HL-60 (cell line): ENCODE measurements at places on chromosomes 1 and 21.

- no peak for DNase-seq
Observed at GRCh38 chr1:24900985-24901781, 28.9 kb downstream of the RUNX3 start.

DNA sequence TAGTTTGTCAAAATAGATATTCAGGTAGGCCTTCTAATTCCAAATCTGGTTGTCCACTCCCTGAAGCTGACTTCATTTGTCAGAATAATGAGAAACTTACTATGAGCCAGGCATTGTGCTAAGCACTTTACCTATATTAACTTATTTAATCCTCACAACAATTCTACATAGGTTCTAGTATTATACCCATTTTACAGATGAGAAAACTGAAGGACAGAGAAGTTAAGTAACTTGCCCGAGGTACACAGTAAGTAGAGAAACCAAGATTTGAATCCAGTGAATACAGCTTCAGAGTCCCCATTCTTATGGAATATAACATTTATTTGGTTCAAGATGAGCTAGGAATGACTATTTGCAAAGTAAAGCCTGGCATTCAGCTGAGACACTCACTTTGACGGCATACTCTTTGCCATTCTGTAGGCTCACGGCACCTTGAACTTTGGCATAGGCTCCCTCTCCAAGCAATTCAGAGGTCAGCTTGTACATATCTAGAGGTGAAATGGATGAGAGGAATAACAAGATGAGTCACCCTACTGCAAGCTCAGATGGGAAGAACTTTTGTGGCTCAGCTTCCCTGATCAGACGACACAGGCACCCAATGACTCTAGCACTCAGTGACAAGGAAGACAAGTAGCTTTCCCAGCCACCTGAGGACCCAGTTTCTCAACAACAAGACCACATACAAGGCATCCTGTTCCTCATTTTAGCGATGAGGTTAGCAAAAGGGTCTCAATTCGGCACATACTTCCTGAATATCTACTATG lies 23.7 kb downstream of the MKNK1 start:
- DNase-seq, result peak; percentile 90

DNA sequence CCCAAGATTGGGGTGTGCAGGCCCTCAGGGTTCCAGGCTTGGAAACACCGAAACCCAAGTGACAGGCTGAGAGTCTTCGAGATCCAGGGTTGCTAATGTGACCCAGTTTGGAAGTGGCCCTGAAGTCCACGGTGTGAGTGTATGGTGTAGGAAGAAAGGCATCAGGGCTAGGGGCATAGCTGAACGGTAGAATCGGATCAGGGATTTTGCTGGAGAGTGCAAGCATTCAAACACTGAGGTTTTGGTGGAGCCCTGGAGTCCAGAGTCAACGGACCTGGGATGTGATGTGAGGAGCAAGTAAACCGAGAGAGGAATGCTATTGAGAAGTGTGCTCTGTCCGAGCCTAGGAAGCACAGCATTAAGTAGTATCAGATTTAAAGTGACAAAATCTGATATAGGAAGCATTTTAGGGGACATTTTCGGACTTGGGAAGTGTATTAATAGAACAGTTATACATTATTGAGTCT lies 958 bp downstream of the NFYC start:
- no peak for DNase-seq

- DNase-seq, result no peak
Observed at GRCh38 chr1:147516157-147516917, 25.0 kb upstream of the BCL9 start.

GRCh38 chr1:1435106-1435903 lies at the start of gene VWA1:
TSS of gene VWA1 (plus strand) at chr1:1435690. CDS start at chr1:1435749, 59 bp downstream.
- DNase-seq, result peak; percentile 14

DNA sequence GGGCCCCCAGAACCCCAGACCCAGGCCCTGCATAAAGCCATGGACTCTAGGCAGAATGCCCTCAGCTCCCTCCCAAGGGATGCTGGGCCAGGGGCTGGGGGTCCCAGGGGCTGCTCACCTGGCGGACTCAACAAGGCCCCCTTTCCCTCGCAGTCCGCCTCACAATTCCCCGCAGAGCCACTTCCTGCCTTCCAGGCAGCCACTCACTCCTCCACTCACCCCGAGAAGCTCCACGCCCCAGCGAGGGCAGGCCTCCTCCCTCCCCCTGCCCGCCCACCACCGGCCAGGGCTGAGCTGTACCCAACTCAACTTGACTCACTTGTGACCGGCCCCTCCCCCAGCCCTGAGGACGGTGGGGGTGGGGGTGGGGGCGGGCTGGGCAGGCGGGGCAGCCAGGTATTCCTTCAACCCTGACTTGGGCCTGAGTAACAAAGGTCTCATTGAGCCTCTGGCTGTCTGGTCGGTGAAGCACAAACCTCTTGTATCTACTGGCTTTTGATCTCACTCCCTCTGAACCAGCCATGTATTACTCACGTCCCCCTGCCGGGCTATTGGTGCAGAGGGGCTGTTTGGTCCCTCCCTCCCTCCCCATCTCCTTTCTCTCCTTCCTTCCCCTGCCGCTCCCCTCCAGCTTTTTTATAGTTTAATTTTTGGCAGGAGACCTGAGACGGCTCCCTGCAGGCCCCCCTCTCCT lies 5.9 kb downstream of the BLACAT1 start:
- DNase-seq, result no peak

GRCh38 chr1:6832531-6833188 lies 47.4 kb downstream of the CAMTA1 start:
- no peak for DNase-seq

GRCh38 chr1:99674115-99675064 lies 28.5 kb downstream of the PALMD start:
- no peak for DNase-seq

GRCh38 chr1:213060836-213061235 lies 9.8 kb downstream of the RPS6KC1 start:
- DNase-seq, result no peak

DNA sequence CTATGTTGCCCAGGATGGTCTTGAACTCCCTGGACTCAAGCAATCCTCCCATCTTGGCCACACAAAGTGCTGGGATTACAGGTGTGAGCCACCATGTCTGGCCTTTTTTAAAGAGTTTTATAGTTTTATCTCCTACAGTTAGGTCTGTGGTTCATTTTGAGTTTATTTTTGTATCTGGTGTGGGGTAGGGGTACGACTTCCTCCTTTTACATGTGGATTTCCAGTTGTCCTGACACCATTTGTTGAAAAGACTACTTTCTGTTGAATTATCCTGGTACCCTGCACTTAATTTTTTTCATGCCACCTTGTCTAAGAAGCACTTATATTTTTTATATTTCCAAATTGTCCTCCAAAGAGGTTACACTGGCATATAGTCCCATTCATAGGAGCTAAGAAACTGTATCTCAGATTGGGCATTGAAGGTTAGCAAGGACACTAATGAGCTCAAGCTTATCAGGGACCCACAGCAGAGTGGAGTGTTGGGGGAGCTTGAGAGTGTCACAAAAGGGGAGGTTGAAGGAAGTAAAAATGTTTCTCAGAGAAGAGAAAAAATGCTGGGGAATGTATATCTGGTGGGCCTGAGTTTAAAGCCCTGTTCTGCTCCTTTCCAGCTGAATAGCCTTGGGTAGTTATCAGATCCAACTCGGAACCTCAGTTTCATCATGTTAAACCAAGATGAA lies 23.4 kb upstream of the MEF2D start:
- DNase-seq, result no peak

- no peak for DNase-seq
Observed at GRCh38 chr1:153178922-153179321, 24.3 kb upstream of the LELP1 start.

- no peak for DNase-seq
Observed at GRCh38 chr1:226903819-226904716, 33.7 kb downstream of the PSEN2 start.

GRCh38 chr1:186483561-186483960 lies 22.6 kb upstream of the PDC start:
- DNase-seq, result no peak

- DNase-seq, result no peak
Observed at GRCh38 chr21:32641710-32642698, 29.8 kb upstream of the CFAP298 start.

DNA sequence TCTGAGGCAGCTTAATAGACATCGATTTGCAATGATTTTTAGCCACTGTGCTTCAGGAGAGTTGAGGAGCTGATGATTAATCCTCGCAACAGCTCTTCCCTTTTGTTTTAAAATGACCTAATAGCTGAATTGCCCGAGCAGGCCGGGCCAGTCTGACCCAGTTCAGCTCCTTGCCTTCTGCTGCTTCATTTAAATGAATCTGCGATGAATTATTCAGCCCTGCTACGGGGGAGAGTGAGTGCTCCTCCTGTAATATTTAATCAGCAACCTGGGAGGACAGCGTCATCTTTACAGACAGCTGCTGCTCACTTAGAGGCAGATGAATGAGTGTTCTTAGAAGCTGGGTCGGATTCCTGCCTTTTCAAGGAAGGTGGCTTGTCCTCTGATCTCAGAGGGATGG lies 325.1 kb downstream of the CAMTA1 start:
- DNase-seq, result no peak

GRCh38 chr1:94817712-94818111 lies 2.4 kb upstream of the SLC44A3 start:
- DNase-seq, result no peak

DNA sequence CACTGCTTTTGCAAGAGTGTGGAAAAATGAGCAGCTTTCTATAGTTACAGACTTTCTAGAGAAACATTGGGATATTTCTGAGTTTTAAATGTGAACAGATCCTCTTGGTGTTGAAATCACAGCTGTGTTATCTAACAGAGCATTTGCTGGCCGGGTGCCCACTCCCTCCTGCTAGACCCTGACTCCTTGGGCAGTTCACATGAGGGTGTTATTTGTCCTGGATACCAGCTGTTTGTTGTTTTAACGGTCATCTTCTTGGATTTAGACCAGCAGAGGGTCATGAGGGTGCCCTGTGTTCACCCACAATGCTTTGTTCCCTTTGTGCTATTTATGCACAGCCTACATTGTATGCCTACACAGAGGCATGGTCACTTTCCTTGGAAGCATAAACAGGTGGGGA lies 67.1 kb downstream of the CENPF start:
- no peak for DNase-seq

GRCh38 chr1:61270107-61270506 lies 187.7 kb downstream of the NFIA start:
- no peak for DNase-seq

GRCh38 chr1:101253976-101254674 lies 17.3 kb downstream of the S1PR1 start:
- DNase-seq, result no peak

DNA sequence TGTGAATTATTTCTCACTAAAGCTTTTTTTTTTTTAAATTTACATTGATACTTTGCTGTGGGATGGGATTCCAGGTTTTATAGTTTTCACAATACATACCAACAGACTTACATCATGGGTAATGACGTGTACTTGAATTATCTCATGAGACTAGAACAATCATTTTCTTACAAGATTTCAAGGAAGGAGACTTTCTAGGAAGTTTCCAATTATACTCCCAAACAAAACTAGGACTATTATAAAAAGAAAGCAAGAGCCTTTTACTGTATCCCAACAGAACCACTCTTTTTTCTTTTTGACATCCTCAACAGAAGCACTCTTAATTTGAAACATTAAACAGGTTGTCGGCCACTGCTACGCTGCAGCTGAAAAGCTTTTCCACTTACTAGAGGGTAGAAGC lies 48.7 kb downstream of the TESK2 start:
- no peak for DNase-seq

DNA sequence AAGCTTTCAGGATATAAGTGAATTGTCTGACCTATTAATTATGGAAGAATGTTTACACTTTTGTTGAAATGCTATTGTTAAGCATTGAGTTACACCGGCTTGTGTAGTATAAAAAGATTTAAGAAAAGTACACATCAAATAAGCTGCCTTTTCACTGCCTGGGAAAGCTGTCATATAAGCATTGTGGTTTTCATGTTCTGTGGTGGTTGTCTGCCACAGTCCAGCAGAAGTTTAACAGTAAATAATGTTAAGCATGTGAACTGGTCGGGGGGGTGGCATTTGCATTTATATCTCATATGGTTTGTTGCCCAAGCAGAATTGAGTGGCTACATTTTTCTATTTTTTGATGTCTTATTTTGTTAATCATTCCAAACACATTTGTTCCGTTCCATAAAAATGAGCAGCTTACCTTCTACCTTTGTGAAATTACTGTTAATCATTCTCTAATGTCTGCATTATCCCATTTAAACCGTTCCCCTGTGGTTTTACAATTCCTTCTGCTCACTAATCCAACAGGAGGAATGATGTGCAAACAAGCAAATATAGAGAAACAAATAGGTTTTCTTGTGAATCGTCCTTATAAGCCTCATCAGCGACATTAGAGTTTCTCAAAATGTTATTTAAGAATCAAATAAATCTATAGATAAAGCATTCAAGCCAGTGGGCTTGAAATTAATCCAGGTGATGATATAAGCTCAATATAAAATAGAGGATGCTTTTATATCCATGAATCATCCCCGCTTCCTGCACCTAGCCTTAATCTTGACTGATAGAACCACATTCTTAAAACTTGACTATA lies 160.8 kb upstream of the SAMSN1 start:
- DNase-seq, result no peak

- DNase-seq, result no peak
Observed at GRCh38 chr1:8477166-8477982, 159.5 kb downstream of the SLC45A1 start.

DNA sequence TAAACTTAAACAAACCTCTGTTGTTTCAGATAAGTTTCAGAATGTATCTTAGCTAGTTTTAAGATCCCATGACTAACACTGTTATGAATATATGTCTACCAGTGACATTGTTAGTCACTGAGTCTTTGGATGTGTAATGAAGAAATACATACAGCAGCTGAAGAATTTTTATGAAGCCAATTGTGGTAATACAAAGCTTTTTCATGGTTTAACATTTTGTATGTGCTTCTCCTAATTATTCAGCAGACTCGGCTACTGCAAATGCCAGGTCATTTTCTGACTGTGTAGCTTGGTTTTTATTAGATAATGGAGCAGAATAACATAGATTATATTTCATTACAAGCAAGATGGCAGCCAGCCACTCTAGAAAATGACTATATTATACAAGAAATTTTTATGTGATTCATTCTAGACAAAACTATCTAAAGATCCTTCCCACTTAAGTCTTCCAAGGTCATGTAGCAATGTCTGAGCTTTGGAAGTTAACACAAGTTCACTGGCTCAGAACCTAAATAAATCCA lies 147.8 kb downstream of the TNFSF18 start:
- no peak for DNase-seq

DNA sequence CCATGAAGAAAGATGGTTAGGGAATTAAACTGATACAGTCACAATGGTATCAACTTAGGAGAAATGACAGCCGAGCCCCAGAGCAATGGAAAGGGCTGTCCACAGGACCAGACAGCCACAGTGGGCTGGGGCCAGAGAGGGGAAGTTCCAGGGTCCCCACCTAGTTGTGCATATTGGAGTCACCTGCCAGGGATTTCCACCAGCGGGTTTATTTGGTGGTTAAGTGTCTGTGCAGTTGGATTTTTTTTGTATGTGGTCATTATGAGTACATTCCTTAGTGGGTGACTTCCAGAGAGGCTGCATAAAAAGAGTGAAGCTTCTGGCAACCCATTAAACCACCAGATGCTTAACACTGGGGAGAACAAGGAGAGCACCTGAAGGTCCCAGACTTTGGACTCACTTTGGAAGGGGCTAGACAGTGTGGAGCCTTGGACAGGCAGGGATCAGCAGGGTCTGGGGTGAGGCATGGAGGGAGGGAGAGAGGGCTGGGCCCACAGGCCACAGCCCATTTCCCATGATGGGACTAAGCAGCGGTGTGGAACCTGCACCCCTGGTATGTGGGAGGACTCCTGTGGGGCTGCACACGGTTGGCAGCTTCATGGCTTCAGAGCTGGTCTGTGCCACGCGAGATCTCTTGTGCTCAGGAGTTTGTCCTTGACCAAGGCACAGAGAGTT lies 7.8 kb upstream of the PTTG1IP start:
- no peak for DNase-seq
